Heart left ventricle (tissue), 16 donors: ENCODE measurements at places on chromosomes 3 and 15. TPM values are rescaled to one million over a fixed set of nuclear protein-coding genes. Genes with fewer than 3 reads are reported as not detected.

DNA sequence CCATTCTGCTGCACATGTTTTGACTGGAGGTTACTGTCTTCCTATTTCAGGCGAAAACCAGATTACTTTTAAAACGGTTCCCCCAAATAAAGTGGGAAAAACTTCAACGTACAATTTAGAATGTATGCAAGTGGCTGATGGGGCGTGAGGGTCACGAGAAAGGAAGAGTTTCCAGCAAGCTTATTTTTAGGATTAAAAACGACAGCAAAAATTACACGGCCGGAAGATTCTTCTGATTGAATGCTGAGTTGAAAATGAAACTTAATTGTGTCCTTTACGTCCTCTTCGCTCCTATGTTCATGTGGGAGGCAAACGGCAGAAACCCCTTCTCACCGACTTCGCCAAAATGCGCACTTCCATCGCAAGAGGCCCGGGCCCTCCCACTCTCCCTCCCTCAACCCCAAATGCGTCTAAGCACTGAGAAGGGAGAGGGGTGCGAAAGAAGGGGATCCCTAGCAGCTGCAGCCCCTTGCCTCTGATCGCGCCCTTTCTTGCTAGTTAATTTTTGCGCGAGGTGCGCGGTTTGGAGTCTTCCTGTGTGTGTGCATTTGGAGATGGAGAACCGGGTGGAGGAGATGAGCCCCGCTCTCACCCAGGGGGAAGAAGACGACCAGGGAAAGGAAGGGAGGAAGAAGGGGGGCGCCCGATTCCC is 656 bp downstream of the CD47 start:
- peaks cover 41% of the 10 kb centered on the region for H3K4me1 ChIP-seq
- no peak for DNase-seq
- H3K36me3 ChIP-seq = no peaks in the 10 kb centered on the region
- peak overlapping the region; percentile 97 for H3K4me3 ChIP-seq

The ZBTB47 gene
- total RNA-seq = 131 TPM

GRCh38 chr15:69980341-69981059 is 117.2 kb downstream of the TLE3 start:
- no peaks in the 10 kb centered on the region for H3K27me3 ChIP-seq
- no peak for DNase-seq
- H3K27ac ChIP-seq = no peak overlapping the region
- H3K4me1 ChIP-seq = no peaks in the 10 kb centered on the region
- H3K36me3 ChIP-seq = no peaks in the 10 kb centered on the region

- peaks cover 21% of the 10 kb centered on the region for H3K4me1 ChIP-seq
- no peaks in the 10 kb centered on the region for H3K27me3 ChIP-seq
- DNase-seq = no peak
- H3K4me3 ChIP-seq = no peak overlapping the region
- H3K27ac ChIP-seq = no peak overlapping the region
- H3K36me3 ChIP-seq = no peaks in the 10 kb centered on the region
These were observed 63.2 kb downstream of the ASB7 start for GRCh38 chr15:100665570-100665969.

DNA sequence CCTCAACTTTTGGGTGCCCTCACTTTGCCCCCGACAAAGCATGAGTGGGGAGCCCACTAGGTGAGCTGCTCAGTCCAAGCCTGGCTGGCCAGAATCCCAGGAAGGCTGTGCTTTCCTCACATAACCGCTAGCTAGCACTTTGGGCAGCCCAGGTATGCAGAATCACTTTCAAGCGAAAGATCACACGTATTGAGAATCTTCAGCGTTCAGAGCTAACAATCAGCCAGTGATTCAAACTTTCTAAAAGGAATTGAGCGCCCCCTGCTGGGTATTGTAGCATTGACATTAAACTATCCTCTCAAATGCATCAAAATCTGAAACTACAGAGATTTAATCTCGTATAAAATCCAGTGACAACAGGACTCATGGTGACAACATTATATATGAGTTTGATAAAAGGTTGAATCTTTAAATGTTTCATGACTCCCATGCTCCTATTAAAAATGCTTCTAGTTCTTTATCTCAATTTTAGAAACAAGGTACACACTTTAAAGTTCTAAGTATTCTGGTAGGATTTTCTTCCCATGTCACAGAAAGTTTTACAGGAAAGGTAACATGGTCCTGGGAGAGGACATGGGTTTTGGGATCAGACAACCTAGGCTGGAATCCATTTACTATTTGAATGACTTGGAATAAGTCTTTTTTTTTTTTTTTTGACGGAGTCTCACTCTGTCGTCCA is 11.8 kb downstream of the ANAPC13 start:
- no peaks in the 10 kb centered on the region for H3K4me1 ChIP-seq
- no peak overlapping the region for H3K27ac ChIP-seq
- H3K4me3 ChIP-seq = no peak overlapping the region
- H3K36me3 ChIP-seq = peaks cover 23% of the 10 kb centered on the region

DNA sequence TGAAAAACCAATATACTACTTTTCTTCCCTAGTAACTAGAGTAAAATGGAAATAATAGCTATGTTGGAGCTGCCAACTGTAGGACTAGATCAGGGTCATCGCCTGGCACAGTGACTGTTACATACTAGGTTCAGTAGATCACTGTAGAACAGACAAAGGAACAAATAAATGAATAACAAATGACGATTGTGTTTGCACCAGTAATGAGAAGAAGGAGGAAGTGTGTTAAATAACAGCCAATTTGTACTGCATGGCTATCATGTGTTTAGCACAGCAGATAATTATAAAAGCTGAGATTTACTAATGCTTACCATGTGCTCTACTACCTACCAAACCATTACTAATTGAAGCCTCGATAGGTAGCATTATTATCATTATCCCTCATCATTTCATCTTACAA is 85.3 kb upstream of the FXR1 start:
- H3K27me3 ChIP-seq = no peaks in the 10 kb centered on the region
- H3K36me3 ChIP-seq = no peaks in the 10 kb centered on the region
- no peak for DNase-seq
- no peak overlapping the region for H3K4me3 ChIP-seq

DNA sequence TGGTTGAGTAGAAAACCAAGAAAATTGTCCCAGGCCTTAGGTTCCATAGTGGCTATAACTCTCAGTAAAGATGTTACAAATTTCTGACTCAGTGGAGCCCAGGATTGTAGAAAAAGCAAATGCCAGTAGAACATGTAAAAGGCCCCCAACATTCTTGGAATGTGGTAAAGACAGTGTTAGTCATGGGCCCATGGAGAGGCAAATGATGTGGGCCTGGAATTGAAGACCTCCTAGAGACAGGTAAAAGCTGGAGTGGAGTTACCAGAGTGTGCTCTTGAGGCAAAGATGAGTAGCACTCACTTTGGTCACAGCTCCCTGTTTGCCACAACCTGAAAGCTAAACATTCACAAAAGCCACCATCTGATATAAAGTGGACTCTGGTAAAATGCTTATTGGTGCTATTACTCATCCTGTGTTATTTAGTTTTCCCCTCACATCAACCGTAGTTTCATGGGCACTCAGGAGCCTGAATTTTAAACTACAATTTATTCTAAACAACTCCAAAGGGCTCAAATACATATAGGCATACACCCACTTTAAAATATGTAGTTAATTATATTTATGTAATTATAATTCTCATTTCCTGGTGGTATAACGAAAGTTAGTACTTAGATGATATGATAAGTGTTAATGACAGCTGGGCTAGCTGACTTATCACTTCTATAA is 359.6 kb upstream of the NECTIN3 start:
- no peak overlapping the region for H3K27ac ChIP-seq
- no peaks in the 10 kb centered on the region for H3K36me3 ChIP-seq
- no peaks in the 10 kb centered on the region for H3K27me3 ChIP-seq
- H3K4me1 ChIP-seq = no peaks in the 10 kb centered on the region

The SLC6A1 gene
- total RNA-seq = 2.2 TPM

The SEMA3B gene
- 21.0 TPM for total RNA-seq

- no peak overlapping the region for H3K27ac ChIP-seq
- no peaks in the 10 kb centered on the region for H3K27me3 ChIP-seq
- H3K36me3 ChIP-seq = no peaks in the 10 kb centered on the region
- H3K4me1 ChIP-seq = no peaks in the 10 kb centered on the region
- no peak for DNase-seq
These were observed 212.2 kb upstream of the LINGO1 start for GRCh38 chr15:77844798-77845446.

The ACTC1 gene
- 17,563 TPM for total RNA-seq

GRCh38 chr3:9901967-9902366 is 681 bp upstream of the IL17RE start:
- peaks cover 8% of the 10 kb centered on the region for H3K4me1 ChIP-seq
- H3K27ac ChIP-seq = no peak overlapping the region
- H3K27me3 ChIP-seq = no peaks in the 10 kb centered on the region

The FGF12 gene
- total RNA-seq = 420 TPM

The GOLGA6D gene
- total RNA-seq = not detected

- DNase-seq = no peak
- no peak overlapping the region for H3K4me3 ChIP-seq
These were observed 350.5 kb upstream of the THBS1 start for GRCh38 chr15:39230205-39230907.

DNA sequence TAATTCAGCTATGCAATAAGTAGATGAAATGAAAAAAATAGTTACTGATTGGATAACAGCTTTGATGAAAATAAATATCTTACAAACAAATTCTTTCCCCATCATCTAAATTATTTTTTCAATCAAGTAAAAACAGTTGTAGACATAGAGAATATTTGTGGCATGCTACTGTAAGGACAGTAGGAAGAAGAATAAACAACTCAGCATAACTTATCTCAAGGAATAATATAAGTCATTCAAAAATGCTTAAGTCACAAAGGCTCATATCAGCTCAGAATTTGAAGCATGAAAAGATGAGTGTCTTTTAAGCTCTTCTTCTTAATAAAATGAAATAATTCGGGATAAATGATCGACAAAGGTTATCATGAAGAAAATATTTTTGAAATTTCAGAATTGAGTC is 1029.0 kb downstream of the ROBO1 start:
- no peak overlapping the region for H3K27ac ChIP-seq
- no peaks in the 10 kb centered on the region for H3K27me3 ChIP-seq
- H3K4me1 ChIP-seq = no peaks in the 10 kb centered on the region
- H3K4me3 ChIP-seq = no peak overlapping the region
- no peaks in the 10 kb centered on the region for H3K36me3 ChIP-seq

- no peak overlapping the region for H3K4me3 ChIP-seq
- no peak overlapping the region for H3K27ac ChIP-seq
- no peaks in the 10 kb centered on the region for H3K4me1 ChIP-seq
- no peak for DNase-seq
- no peaks in the 10 kb centered on the region for H3K36me3 ChIP-seq
These were observed 67.8 kb upstream of the CDIN1 start for GRCh38 chr15:36511594-36511993.

- no peaks in the 10 kb centered on the region for H3K4me1 ChIP-seq
- no peaks in the 10 kb centered on the region for H3K27me3 ChIP-seq
- no peak for DNase-seq
- no peak overlapping the region for H3K27ac ChIP-seq
- no peaks in the 10 kb centered on the region for H3K36me3 ChIP-seq
These were observed 101.6 kb downstream of the RPL22L1 start for GRCh38 chr3:170768334-170768801.

The AGBL1 gene
- 0.08 TPM for total RNA-seq

- no peaks in the 10 kb centered on the region for H3K27me3 ChIP-seq
- H3K4me1 ChIP-seq = peaks cover 48% of the 10 kb centered on the region
- DNase-seq = peak; percentile 71
- H3K36me3 ChIP-seq = no peaks in the 10 kb centered on the region
These were observed 47.9 kb upstream of the TRAK1 start for GRCh38 chr3:42043099-42043813.

GRCh38 chr15:89127054-89127702 is 38.9 kb downstream of the ABHD2 start:
- H3K27me3 ChIP-seq = no peaks in the 10 kb centered on the region
- no peak overlapping the region for H3K4me3 ChIP-seq

DNA sequence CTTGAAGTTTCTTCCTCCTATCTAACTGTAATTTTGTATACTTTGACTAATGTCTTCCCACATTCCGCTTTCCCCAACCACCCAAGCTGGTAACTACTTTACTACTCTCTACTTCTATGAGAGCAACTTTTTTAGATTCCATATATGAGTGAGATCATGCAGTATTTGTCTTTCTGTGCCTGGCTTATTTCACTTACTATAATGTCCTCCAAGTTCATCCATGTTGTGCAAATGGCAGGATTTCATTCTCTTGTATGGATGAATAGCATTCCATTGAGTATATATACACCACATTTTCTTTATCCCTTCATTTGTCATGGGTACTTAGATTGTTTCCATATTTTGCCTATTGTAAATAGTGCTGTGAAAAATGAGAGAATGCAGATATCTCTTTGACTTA is 78.5 kb upstream of the CCNL1 start:
- no peak for DNase-seq
- H3K4me1 ChIP-seq = peaks cover 6% of the 10 kb centered on the region
- no peaks in the 10 kb centered on the region for H3K27me3 ChIP-seq
- no peak overlapping the region for H3K27ac ChIP-seq
- no peak overlapping the region for H3K4me3 ChIP-seq

- H3K4me3 ChIP-seq = no peak overlapping the region
- H3K36me3 ChIP-seq = no peaks in the 10 kb centered on the region
- no peaks in the 10 kb centered on the region for H3K4me1 ChIP-seq
- H3K27ac ChIP-seq = no peak overlapping the region
- no peaks in the 10 kb centered on the region for H3K27me3 ChIP-seq
- peak; percentile 44 for DNase-seq
These were observed 120.1 kb upstream of the NMNAT3 start for GRCh38 chr3:139797724-139798343.

- no peak overlapping the region for H3K4me3 ChIP-seq
- no peak overlapping the region for H3K27ac ChIP-seq
- DNase-seq = no peak
- no peaks in the 10 kb centered on the region for H3K4me1 ChIP-seq
- H3K36me3 ChIP-seq = no peaks in the 10 kb centered on the region
- H3K27me3 ChIP-seq = no peaks in the 10 kb centered on the region
These were observed 31.0 kb upstream of the KLHL25 start for GRCh38 chr15:85825719-85826118.

- no peaks in the 10 kb centered on the region for H3K27me3 ChIP-seq
- H3K36me3 ChIP-seq = no peaks in the 10 kb centered on the region
- no peaks in the 10 kb centered on the region for H3K4me1 ChIP-seq
- no peak overlapping the region for H3K27ac ChIP-seq
These were observed 51.4 kb downstream of the SSUH2 start for GRCh38 chr3:8593021-8593827.

- no peak overlapping the region for H3K4me3 ChIP-seq
- H3K4me1 ChIP-seq = peaks cover 2% of the 10 kb centered on the region
- no peak for DNase-seq
- H3K27ac ChIP-seq = no peak overlapping the region
- H3K27me3 ChIP-seq = no peaks in the 10 kb centered on the region
These were observed 1.9 kb downstream of the STIMATE start for GRCh38 chr3:52895418-52895817.

The C3orf85 gene
- not detected for total RNA-seq

The SLCO2A1 gene
- total RNA-seq = 23.1 TPM

- no peak overlapping the region for H3K4me3 ChIP-seq
- H3K36me3 ChIP-seq = no peaks in the 10 kb centered on the region
- peak overlapping the region; percentile 90 for H3K27ac ChIP-seq
- DNase-seq = peak; percentile 68
- no peaks in the 10 kb centered on the region for H3K4me1 ChIP-seq
These were observed 75.0 kb upstream of the RNU6-1 start for GRCh38 chr15:67914537-67915460.
